ENCODE measurements at places on chromosomes 2 and 18. TPM values are rescaled to one million over a fixed set of nuclear protein-coding genes. Genes with fewer than 3 reads are reported as not detected.

DNA sequence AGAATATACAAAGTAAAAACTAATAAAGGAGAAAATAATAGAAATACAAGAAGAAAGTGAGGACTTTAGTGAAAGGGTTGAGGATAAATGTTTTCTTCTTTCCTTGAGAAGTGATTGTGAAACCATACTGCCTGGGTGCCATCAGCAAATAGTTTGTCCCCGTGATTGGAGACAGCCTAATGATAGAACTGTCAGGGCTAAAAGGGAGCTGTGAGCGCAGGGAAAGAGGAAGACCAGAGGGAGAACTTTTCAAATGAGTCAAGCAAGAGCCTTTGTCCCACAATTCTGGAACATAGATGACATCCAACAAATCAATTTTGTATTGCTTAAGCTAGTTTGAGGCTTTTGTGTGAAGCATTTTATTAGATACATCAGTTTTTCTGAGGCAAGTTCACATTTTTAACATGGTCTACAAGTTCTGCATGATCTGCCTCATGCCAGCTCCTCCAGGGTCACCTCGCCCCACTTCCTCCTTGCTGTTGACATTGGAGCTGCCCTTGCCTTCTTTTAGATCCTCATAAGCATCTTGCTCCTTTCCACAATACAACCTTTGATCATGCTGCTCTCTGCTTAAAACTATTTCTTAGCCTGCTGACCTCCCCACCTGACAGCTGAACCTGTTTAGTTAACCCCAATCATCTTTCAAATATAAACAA is 213.4 kb upstream of the REG3G start:
- DNase-seq = no peak

DNA sequence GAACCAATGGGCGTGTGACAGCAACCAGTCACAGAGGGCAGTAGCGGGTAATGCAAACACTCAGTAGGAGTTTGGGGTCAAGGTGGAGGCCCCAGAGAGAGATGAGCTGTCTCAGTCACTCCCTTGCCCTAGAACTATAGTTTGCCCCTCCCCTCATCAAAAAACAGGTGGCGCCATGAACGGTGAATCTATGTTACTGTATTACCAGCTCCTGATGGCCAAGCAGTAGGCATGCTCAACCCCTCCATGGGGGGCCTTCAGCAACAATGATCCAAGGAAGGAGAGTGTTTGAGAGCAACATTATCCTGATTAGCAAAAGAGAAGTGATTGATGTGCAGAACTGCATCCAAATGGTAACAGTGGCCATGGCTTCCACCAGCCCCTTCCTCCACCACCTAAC is 30.4 kb downstream of the TRABD2A start:
- DNase-seq = no peak

GRCh38 chr18:58049000-58049688 is 5.1 kb downstream of the NEDD4L start:
- no peak for DNase-seq

DNA sequence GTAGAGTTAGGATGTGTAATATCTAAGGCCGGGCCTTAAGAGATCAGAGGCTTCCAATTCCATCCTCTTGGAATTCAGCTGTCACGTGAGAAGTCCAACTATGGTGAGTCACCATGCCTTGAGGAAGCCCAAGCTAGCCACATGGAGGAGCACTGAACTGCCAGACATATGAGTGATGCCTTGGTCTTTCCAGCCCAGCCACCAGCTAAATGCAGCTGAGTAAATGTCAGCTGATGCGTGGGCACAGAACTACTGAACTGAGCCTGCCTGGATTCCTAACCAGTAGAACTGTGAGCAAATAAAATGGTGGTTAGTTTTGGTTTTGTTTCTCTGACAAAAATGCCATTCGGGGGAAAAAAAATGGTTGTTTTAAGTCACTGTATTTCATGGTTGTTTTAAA is 153.7 kb upstream of the SERTAD2 start:
- DNase-seq = no peak

- DNase-seq = no peak
Observed at GRCh38 chr18:28457784-28458183, 280.9 kb upstream of the CDH2 start.

- no peak for DNase-seq
Observed at GRCh38 chr2:201273330-201273983, 13.1 kb downstream of the CASP8 start.

- no peak for DNase-seq
Observed at GRCh38 chr2:230619491-230619890, 93.2 kb upstream of the CAB39 start.

GRCh38 chr2:201234663-201235135 is 25.6 kb upstream of the CASP8 start:
- no peak for DNase-seq

DNA sequence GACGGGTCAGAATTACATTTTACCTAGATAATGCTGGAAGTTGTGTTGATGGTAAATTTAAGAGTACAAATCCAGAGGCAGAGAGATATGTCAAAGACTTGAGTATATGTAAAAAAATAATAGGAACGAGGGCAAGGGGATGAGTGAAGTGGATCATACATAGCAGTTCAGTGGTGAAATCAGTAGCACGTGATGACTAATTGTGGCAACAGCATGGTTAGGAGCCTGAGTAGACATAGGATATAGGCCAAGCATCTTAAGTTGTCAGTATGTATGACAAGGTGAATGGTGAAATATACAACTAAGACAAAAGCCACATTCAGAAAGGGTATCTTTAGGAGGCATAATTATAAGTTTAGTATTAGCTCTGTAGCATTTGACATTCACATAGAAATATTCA is 826.5 kb upstream of the PIK3C3 start:
- no peak for DNase-seq

- no peak for DNase-seq
Observed at GRCh38 chr2:132374551-132374950, 42.1 kb upstream of the GPR39 start.

Gene OTX1
- total RNA-seq = not detected

Gene CNRIP1
- 6.2 TPM for total RNA-seq

Gene TGFA
- 14.2 TPM for total RNA-seq

Gene PDE1A
- 1.3 TPM for total RNA-seq

Gene WIPF1
- total RNA-seq = 35.9 TPM

Gene SF3B6
- 121 TPM for total RNA-seq

Measured in stomach (tissue), 19 donors.